ENCODE measurements at places on chromosomes 2 and 18.

- DNase-seq: no peak
Observed at GRCh38 chr18:14978962-14979535, 231.1 kb downstream of the ANKRD30B start.

- no peak for DNase-seq
Observed at GRCh38 chr2:50529600-50530218, 502.2 kb downstream of the NRXN1 start.

DNA sequence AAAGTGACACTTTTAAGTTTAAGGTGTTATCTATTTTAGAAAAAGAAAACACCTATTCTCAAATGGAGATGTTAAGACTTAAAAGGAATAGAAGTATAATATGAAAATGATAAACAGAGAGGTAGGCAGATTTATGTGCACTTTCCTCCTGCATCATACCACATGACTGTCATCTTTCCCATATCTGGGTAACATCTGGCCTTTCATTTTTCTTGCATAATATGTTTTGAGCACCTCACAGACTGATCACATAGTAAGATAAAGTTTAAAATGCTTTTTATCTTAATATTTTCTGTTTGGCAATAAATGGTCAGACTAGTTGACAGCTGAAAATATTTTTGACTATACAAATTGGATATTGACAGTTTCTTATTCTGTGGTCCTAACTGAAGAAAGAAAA lies 1852.1 kb upstream of the PIK3C3 start:
- DNase-seq: no peak

GRCh38 chr2:231781798-231782726 lies 980 bp upstream of the PDE6D start:
- no peak for DNase-seq

- no peak for DNase-seq
Observed at GRCh38 chr2:11344956-11345677, 681 bp upstream of the ROCK2 start.

- DNase-seq: no peak
Observed at GRCh38 chr2:147231081-147231480, 613.7 kb upstream of the ACVR2A start.

DNA sequence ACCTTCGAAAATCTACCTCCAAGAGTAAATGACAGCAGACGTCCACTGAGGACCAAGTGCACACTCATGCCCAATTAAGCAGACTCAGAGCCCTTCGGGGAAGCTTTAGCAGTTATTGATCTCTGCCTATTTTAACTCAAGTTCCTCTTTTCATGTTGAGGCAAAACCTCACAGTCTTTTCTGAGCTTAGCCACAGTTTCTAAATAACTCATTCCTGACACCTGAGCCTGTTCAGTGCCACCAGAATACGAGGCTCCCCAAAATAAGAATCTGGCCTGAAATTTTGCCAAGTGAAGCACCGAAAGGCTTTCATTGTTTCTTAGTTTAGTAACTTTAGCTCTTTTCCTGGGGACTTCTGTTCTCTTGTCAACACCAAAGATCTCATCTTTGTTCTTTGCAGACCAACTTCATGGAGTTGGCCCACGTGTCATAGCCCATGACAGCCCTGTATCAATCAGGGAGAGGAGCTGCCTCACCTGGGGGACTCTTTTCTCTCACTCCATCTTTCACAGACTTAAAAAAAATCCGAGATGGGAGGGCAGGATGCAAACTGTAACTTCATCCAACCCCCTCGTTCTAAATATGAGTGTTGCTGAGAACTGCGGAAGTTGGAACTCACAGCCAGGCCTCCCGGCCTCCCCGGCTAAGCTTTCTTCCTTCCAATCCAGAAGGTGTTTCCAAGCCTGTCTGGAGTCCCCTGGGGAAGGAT lies 22.2 kb downstream of the INPP5D start:
- peak; percentile 45 for DNase-seq

DNA sequence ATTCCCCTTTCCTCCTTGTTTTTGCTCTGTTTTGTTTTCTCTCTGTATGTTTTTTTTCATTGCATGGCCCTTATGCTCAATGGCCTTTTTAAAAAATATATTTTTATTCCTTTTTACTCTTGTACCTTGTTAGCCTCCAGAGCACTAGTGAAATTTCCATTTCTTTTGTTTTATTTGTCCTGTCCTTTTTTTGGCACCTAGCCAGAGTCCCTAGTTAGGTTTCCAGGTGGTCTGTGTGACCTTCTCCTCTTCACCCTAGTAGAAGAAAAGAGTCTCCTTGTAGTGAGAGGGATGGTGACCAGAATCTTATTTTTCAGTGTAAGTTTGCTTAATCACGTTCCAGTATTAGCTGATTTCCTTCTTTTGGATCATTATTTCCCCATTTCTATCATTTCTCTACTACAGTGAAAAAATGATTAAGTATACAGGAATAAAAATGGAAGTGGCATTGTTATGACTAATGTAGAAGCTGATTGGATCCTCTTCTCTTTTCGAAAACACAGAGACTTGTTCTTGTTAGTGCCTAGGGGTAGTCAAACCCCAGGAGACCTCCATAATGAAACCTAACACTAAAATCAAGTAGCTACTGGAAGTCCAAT lies 65.9 kb downstream of the NBEAL1 start:
- DNase-seq: no peak

- no peak for DNase-seq
Observed at GRCh38 chr2:146734042-146734820, 1110.6 kb upstream of the ACVR2A start.

GRCh38 chr2:69717861-69718273 lies 24.1 kb upstream of the ANXA4 start:
- no peak for DNase-seq

Data from activated T-cell treated with anti-CD3 and anti-CD28 coated beads, Interleukin-2, amount 50 U/mL, for 24 hours (primary cell).